NCI-H2081 treated with DMSO at 0.1 percent for 48 hours (cell line): ENCODE measurements at places on chromosomes 1 and 21.

DNA sequence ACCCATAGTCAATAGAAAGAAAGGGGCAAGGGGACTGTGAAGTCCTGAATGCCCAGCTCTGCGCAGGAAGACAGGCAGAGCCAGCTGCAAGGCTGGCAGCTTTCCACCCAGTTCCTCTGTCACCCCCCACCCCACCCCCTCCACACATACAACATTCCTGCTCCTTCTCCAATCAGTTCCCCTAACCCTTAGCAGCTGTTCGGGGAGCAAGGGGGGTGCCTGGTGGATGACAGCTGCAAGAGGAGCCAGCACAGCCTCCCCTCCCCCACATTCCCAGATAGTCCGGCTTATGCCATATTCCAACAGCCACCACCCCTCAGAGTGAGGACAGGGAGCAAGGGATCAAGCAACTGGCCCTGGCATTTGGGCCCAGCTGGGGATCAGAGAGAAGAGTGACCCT, 9.7 kb downstream of the ARHGEF2 start:
- no peak for DNase-seq

GRCh38 chr1:21703318-21703963, 34.3 kb upstream of the RAP1GAP start:
- DNase-seq, result no peak

DNA sequence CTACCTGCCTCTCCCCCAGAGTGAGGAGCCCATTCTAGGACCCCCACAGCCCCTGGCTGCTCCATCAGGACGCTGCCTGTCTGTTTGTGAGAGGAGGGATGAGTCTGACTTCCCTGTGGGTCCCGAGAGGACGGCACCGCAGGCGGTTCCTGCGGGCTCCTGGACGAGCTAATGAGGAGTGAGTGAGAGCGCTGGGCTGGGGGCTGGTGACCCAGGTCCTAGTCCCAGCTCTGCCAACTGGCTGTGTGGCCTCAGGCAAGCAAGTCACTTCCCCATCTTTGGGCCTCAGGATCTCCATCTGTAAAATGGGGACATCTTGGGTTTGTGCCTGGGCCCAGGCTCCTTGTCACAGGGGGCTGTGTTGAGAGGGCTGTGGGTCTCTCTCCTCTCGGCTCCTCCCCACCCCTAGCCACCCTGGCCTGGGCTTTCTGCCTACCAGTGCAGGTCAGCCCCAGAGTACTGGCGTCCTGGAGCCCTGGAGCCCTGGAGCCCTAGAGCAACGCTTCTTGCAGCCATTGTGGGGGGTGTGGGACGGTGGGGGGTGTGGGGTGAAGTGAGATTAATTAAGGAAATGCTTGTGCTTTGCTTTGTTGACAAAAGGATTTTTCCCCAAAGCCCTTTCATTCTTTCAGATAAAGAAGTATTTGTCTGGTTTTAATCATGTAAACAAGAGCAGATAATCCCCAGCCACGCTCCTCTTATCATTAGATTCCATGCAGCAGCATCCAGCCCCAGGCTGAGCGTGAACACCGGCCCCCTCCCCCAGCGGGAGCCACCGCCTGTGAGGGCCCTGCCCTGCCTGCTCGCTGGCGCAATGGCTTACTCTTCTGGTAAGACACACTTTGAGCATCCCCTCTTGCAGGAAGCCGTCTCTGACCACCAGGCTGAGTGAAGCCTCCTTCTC, 26.8 kb downstream of the SLC1A7 start:
- DNase-seq, result no peak

- no peak for DNase-seq
Observed at GRCh38 chr1:18282851-18283600, 175.4 kb downstream of the IGSF21 start.

GRCh38 chr21:36640174-36640720, 58.7 kb upstream of the SIM2 start:
- DNase-seq, result no peak

GRCh38 chr1:167488786-167489185, 29.5 kb downstream of the CD247 start:
- DNase-seq, result no peak

DNA sequence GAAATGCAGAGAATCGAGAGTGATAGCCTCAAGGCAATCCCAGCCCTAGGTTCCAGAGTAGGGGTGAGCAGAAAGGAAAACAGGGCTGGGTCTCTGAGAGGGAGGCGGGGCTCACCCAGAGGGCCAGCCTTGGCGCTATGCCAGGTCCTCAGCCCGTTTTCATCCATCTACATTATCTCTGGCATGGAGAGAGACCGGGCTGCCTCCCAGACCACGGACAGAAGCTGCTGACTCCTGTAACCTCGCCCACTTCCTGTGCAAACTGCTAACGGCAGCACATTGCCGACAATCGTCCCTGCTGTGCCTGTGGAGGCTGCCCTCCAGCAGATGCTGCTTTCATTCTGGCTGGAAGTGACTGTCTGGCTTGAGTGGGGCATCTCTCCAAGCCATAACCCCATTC, 569.1 kb downstream of the NPHP4 start:
- DNase-seq, result no peak

DNA sequence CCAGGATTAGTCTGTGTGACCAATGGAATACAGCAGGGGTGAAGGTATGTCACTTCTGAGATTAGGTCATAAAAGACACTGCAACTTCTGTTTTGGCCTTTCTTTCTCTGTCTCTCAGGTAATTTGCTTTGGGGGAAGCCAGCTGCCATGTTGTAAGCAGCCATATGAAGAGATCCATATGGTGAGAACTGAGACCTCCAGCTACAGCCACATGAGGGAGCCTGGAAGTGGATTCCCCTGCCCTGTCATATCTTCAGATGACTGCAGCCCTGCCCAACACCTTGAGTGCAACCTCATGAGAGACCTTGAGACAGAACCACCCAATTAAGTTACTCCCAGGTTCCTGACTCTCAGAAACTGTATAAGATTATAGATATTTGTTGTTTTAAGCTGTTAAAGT, 70.1 kb upstream of the ESRRG start:
- no peak for DNase-seq

- DNase-seq, result no peak
Observed at GRCh38 chr1:161999301-162000052, 24.2 kb downstream of the OLFML2B start.

DNA sequence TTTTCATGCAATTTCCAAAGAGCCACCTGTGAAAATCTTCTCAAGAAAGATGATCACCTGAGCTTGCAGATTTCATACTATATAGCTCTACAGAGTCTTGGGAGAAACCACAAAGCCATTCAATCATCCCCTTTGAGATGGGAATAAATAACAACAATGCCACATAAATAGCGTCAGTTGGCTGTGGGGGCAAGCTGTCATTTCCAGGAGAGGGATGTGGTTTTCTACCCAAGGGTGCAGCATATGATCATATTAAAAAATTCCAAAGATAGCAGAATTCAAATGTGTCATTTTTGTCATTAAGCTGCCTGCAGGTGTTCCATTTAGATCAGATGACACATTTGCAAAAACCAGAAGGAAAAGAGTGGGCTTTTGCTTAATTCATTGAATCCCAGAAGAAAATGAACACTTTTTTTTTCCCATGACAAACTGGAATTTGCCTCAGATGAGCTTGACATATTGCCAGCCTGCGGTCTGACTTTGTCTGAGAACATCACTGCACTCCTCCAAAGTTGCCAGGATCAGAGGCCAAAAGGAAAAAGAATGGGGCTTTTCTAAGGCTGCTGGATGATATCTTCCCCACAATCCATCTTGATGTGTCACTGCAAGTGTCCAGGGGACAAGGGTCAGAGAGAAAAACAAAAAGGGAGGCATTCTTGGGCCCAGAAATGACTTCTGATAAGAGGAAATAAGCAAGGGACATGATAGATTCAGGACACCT, 314.1 kb upstream of the USP25 start:
- DNase-seq, result no peak

GRCh38 chr1:87641996-87642395, 313.3 kb downstream of the LMO4 start:
- no peak for DNase-seq

GRCh38 chr1:85447006-85447943, 17.7 kb downstream of the DDAH1 start:
- no peak for DNase-seq

- DNase-seq, result no peak
Observed at GRCh38 chr1:212827831-212828278, 19.6 kb downstream of the SPATA45 start.

- DNase-seq, result no peak
Observed at GRCh38 chr1:228307218-228308023, 99.2 kb downstream of the TRIM11 start.

DNA sequence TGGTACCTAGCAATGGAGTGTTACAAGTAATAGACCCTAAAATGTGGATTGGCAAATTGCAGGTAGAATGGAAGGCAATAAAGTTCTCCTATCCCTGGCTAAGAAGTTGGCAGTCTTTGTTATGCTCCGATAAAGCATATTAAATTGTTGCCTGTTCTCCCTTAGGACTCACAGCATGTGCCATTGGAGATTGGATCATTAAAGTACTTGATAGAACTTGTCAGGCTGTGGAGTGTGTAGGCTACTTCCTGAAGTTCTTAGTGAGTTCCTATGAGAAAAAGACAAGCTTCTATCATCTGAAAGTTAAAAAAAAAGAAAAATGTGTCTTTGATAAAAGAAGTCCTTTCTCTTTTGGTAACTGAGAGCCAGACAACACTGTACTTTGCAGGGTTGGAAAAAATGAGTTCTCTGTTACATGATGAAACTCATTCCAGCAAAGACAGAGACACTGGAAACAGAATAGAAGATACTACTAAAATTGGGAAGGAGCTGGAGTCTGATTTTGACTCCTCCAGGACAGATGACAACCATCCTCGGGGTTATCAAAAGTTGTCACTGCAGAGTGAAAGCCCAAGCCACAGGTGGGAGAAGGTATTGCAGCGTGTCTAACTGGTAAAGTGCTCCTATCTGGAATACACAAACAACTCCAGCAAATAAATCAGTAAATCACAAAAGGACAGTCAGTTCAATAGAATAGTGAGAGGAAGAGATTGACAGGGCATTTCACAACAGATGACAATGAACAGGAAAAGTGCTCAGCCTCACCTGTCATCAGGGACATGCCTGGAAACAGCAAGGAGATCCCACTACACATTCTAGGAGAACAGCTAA, 87.5 kb upstream of the WDR26 start:
- DNase-seq, result no peak

- no peak for DNase-seq
Observed at GRCh38 chr1:185156288-185156853, 382 bp downstream of the TRMT1L start.

DNA sequence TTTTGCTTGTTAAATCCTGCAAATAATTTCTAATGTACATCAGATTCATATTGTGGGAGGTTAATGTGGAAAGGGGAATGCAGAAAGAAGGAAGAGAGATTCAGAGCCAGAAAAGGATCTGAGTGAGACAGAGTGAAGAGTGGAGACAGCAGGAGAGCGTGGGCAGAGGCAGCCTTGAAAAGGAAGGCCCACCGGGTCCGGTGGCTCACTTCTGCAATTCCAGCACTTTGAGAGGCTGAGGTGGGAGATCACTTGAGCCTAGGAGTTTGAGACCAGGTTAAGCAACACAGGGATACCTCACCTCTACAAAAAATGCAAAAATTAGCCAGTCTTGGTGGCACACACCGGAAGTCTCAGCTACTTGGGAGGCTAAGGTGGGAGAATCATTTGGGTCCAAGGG, 222.0 kb upstream of the RAB4A start:
- DNase-seq, result no peak

DNA sequence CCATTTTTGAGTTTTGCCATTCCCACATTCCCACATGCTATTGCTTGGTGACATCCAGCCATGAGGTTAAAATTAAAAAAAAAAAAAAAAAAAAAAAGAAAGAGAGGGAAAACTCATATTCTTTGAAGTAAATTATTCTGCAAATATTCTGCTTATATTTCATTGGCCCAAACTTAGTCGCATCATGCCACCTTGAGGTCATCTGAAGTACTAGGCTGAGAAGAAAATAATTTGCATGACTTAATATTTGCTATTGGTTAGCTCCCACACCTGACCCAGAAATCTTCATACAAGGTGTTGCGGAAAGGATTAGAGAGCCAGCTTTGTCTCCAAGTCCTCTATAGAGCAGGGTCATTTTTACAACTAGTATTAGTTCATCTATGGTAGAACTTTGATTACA, 2206.0 kb downstream of the MRPL39 start:
- no peak for DNase-seq

DNA sequence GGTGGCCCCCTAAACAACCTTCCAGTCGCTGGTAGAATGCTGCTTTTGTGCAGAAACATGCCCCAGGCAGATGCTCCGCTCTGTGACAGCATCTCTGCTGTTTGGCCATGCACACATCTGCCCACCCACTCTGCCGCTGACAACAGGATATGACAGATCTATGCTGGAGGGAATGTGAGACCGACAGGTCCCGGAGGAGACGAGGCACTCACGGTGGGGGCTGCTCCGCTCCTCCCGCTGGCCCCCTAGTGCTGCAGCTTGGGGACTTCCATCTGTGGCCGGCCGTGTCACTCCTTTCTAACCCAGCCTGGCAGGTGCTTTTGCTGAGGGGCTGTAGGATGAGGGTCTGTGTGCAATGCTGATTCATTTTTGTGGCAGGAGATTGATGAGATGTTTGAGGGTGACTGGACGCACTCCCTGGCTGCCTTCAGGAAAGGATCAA, 49.1 kb upstream of the DMRTB1 start:
- DNase-seq, result no peak

DNA sequence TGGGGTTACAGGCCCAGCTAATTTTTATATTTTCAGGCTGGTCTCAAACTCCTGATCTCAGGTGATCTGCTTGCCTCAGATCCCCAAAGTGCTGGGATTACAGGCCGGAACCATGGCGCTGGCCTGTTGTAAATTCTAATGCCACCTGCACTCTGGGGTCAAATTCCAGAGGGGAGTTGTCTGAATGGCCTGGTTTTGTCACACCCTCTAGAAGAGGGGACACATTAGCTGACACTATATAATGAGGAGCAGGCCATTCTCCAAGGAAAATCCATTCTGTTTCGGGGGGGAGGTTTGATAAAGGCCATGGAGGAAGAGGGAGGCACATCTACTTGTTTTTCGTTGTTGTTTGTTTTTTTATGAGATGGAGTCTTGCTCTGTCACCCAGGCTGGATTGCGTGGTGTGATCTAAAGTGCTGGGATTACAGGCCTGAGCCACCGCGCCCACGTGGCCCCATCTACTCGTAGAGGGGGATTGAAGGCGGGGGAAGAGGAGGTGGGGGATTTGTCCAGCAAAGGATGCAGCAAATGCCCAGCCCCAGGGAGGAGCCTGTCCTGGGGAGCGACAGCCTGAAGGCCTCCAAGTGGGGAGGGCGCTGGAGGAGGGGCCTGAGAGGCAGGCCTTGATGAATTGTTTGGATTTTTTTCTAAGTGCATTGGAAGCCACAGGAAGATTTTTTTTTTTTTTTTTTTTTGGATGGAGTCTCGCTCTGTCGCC, 78.4 kb upstream of the SLC45A1 start:
- no peak for DNase-seq

- DNase-seq, result no peak
Observed at GRCh38 chr1:27253596-27253995, 19.2 kb downstream of the WDTC1 start.
